GM13977 (cell line): ENCODE measurements at places on chromosomes 3 and 15.

DNA sequence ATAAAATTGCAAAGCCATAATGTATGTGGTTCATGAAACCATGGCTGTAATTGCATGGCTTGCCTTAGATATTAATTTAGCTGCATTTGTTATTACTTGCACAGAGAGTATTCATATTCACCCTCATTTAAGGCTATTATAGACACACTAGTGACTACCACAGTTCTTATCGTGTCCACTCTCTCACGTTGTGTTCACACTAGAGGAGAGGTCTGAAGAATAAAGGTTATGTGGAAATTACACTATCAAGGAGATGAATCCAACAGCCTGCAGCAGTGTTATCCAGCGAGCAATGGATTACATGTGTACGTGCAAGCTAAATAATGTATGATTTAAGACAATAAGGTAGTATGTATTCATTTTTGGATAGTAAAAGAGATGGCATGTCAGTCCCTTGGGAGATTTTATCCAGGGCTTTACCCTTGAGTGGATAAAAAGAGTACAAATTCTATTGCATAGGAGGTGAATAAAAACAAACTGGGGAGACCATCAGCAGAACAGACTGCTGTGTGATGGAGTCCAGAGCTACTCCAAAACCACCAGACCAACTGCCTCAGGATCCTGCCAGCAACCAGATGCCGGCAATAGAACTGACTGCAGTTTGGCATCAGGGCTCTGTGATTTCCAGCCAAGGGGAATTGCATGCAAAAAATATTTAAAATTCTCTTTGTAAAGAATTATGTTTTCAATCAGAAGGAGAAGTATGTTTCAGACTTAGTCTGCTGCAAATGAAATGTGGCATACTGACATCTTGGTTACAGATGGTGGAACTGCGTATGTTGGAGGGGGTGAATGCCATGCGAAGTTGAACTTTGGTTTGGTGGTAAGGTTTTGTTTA, 146.6 kb downstream of the RBMS3 start:
- DNase-seq = no peak

- DNase-seq = no peak
Observed at GRCh38 chr3:37639922-37640321, 221.8 kb upstream of the CTDSPL start.

GRCh38 chr15:79815468-79815867, 81.3 kb downstream of the MTHFS start:
- no peak for DNase-seq

DNA sequence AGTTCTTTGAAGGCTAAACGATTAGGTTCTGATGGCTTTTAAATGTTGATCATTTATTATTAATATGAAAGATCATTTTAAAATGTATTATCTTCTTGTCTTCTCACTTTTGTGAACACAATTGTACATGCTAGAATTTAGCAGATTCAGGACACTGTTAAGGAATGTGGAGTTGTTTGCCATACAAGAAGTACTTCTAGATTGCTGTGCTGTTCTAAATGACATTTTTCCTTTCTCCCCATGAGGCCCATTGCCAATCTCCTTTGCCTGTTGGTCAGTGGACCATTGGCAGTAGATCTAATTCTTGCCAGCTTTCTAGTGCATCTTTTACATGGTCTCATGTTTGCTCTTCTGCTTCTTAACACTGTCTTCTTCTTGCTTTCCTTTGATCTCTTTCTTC, 242.3 kb downstream of the MECOM start:
- DNase-seq = no peak

DNA sequence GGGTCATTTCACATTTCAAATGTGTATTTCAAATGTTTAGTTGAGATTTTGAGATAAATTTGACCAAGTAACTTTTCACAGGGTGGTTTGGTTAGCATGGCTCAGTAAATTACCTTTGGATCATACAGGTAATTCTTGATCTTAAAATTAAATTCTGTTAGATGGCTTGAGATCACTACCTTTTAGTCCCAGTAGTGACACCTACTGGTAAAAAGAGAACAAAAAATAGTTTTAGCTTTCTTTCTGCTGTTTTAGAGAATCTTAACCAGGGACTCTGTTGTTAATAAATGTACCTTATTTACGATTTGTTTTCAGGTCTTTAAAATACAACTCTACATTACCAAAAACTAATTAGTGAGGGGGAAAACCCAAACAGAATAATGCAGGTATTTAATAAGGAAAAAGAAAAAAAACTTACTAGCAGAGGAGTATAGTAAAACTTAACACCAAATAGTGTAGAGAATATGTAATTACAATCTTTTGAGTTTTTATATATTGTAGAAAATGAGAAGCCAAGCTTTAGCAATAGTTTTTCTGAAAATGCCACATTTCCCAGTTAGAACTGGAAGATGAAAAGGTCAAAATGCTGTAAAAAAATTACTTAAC, 620.3 kb upstream of the AGTR1 start:
- DNase-seq = peak; percentile 13

- no peak for DNase-seq
Observed at GRCh38 chr15:80052597-80053304, 6.7 kb upstream of the ZFAND6 start.

GRCh38 chr15:87817553-87817952, 439.0 kb downstream of the NTRK3 start:
- no peak for DNase-seq

DNA sequence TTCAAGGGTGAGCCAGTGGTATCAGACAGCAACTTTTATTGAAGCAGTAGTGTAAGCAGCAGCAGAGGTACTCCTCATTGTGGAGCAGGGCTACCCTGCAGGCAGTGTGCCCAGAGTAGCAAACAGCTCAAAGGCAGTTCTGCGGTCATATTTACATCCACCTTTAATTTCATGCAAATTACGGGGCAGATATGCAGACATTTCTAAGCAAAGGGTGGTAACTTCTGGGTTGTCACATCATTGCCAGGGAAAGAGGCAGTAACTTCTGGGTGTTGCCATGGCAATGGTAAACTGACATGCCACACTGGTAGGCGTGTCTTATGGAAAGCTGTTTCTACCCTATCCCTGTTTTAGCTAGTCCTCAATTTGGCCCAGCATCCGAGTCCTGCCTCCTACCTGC, 46.5 kb upstream of the CLDN18 start:
- DNase-seq = no peak

DNA sequence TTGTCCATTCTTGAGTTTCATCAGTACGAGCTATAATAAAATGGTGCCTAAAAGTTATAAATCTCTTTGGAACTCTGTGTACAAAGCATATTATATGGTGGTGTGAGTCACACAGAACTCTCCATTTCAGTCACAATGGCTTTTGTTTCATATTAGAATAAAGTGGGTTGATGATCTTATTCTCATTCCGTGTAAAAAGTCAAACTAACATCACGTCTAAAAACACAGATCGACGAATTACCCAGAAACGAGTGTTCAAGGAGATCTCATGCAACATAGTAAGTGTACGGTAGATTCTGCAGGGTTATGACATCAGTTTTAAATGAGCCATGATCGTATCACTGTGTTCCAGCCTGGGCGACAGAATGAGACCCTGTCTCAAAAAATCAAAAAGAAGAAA, 122.4 kb downstream of the FOXP1 start:
- no peak for DNase-seq

- DNase-seq = no peak
Observed at GRCh38 chr15:71195242-71195641, 80.0 kb downstream of the THSD4 start.

DNA sequence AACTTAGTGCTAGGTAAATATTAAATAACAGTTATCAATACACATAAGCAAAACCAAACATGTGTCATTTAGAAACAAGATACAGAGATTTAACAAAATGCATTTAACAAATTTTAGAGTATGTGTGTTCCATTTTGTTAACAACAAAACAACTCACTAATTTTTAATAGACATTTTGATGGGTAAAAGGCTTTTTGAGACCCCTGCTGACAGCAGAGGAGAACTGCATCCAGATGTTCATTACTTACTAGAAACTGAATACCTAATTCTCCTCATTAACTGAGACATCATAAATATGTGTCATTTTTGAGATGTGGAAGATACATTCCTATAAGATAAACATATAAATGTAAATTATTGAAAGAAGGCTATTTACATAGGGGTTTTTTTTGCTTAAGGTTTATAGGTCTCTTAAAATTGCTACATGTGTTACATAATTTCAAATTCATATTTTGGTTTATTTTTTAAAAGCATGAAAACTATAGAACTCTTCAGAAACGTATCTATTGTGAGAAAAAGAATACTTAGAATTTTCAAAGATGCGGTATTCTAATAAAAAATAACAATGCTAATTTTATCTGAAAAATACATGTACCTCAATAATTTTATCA, 1009.8 kb downstream of the TUSC7 start:
- DNase-seq = peak; percentile 9

DNA sequence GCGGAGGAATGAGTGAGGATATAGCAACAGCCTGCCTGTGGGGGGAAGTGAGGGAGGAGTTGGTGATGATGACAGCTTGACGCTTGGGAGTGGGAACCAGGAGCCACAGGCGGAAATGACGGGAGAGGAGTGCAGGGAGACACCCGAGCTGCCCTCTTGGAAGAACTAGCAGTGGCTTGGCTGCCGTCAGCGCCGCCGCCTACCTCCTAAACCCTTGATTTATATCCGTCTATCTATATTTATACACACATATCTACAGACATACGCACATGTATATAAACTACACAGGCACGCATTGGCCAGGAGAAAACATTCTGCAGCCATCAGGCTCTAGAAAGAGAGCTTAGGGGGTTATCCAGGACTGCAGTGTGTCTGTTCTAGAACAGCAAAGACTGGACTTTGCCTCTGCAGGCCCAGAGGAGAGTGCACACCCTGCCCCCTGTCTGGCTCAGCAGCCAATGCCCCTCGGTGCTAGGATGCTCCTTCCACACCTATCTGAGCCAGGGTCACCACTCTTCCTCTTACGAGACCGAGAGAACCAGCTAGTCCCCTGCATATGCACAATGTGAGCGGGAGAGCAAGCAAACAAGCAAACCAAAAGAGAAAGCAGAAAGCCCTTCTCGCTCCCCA, 45.3 kb upstream of the MAGEF1 start:
- DNase-seq = no peak

DNA sequence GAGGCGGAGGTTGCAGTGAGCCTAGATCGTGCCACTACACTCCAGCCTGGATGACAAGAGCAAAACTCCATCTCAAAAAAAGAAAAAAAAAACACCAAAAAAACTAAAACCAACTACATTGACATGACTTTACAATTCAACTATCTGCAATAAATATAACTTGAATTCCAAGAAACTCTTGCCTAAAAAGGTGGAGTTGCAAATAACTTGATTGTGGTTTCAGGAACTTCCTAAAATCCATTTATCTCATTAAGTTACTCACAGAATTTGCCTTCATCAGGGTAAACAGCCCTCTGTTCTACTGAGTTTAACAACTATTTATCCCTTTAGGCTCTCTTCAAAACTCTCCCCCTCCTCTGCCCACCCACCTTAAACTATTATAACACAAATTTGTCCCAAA, 2.7 kb upstream of the MAPK6 start:
- DNase-seq = no peak

DNA sequence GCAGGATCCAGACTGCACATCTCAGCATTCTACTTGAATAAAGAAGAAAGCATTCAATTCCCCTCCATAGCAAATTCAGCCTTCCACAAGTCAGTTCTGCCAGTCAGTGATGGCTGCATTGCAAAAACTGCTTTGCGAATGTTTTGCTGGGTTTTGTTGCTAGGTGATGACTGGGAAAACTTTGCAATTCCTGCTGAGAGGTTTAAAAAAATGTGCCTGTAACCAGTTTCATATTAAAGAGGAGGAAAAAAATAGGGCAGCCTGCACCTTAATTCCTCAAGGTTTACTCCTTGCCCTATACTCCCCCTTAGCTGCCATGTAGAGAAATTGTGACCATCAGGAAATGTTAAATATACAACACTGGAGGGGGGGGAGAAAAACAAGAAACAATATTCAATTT, 225.6 kb upstream of the ATP11B start:
- DNase-seq = no peak

GRCh38 chr3:116059421-116060096, 385.7 kb downstream of the LSAMP start:
- no peak for DNase-seq

DNA sequence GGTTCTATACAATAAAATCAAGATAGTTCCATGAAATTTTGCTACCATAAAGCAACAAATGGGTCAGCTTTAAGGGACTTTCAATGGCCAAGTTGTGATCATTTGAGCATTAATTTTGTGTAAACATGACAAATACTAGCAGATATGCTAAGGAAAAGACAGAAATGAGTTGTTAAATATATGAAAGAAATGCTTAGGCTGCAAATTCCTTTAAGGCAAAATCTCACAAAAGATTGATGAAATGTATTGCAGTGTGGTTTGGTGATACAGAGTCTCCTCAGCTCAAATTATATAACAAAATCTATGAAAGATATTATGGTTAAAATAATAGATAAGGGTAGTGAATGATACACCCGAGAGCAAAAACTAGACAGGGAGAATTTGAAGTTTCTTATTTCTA, 377.2 kb downstream of the RAP2B start:
- DNase-seq = no peak

DNA sequence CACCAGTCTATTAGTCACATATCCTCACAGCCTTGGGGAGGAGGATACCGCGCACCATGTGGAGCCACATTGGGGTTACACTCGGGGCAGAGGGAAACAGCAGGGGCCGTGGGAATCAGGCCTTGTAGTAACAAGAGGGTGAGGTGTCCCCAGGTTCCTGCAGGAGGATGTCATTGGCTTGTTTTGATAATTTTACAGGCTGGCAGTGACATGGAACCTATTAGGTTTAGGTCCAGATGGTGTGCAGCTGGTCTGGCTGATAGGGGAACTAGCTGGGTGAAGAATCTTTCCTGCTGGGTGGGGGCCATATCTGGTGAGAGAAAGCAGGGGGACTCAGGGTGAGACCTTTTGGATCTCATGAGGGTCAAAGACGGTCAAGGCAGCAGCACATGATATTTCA, 9.8 kb upstream of the MEF2A start:
- DNase-seq = no peak

DNA sequence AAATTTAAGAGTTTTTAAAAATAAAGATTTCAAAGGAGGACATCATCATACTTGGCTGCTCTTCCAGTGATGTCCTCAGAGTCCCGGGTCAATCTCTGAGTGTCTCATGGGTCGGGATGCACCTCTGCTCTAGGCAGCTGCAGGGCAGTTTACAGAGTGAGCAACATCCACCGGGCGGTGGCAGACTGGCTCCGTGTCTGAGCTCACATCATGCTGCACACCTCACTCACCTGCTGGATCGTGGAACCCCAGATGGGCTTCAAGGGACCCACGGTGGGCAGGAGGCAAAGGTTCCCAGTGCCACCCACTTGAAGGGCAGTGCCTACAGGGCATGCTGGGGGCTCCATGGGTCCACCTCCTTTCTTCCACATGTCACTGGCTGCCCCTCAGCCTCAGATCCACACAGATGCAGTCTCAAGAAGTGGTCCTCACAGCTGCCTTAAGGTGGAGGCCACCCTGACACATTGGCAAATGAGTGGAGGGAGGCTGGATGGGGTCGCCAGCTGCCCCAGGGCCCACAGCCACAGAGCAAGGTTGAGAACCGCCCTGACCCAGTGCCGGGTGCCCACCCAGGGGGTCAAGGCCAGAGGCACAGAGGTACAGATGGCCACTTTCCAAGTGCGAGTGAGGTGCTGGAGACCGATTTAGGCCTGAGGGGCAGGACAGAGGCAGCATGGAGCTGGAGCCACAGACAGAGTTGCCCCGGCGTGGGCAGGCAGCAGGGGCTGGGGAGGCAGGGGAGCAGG, 25.2 kb downstream of the CYFIP1 start:
- DNase-seq = no peak

- DNase-seq = peak; percentile 51
Observed at GRCh38 chr15:59205839-59206622, 612 bp upstream of the LDHAL6B start.
